ENCODE measurements at places on chromosomes 3 and 15.

GRCh38 chr3:128301186-128302023 is 148.1 kb downstream of the EEFSEC start:
- H3K27me3 ChIP-seq, result no peaks in the 10 kb centered on the region
- H3K4me3 ChIP-seq, result no peak overlapping the region
- no peak overlapping the region for H3K27ac ChIP-seq
- no peak for DNase-seq

DNA sequence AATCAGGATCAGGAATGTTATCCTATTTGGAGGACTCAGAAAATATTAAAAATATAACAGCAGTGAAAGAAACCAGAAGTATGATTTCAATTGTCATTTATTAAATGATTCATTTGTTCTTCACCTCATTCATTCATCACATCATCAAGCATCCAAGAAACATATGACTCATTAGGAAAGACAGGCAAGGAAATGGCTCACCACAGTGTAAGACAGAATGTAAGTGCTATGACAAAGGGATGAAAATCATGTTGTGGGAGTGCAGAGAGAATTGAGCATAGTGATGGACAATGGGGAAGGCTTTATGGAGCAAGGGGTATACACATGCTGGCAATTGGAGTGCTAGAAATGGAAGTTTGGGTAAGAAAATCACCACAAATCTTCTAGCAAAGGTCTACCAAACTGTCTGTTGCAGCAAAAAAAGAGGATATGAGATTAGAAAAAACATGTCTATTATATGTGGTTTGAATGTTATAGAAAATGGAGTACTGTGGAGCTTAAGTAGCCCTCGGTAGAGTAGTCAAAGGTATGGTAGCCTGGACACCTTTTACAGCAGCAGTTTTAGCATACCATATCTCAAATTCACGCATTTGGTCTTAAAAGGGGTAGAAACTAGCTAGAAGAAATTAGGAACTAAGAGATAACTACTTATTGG is 111.1 kb upstream of the GPR149 start:
- no peak for DNase-seq
- H3K27ac ChIP-seq, result no peak overlapping the region
- H3K27me3 ChIP-seq, result no peaks in the 10 kb centered on the region
- no peaks in the 10 kb centered on the region for H3K4me1 ChIP-seq
- H3K36me3 ChIP-seq, result no peaks in the 10 kb centered on the region
- no peak overlapping the region for H3K4me3 ChIP-seq

GRCh38 chr3:71136276-71136675 is 447.3 kb downstream of the FOXP1 start:
- peaks cover 30% of the 10 kb centered on the region for H3K4me1 ChIP-seq
- H3K27ac ChIP-seq, result no peak overlapping the region
- DNase-seq, result no peak
- H3K27me3 ChIP-seq, result peaks cover 3% of the 10 kb centered on the region
- peaks cover 5% of the 10 kb centered on the region for H3K36me3 ChIP-seq

DNA sequence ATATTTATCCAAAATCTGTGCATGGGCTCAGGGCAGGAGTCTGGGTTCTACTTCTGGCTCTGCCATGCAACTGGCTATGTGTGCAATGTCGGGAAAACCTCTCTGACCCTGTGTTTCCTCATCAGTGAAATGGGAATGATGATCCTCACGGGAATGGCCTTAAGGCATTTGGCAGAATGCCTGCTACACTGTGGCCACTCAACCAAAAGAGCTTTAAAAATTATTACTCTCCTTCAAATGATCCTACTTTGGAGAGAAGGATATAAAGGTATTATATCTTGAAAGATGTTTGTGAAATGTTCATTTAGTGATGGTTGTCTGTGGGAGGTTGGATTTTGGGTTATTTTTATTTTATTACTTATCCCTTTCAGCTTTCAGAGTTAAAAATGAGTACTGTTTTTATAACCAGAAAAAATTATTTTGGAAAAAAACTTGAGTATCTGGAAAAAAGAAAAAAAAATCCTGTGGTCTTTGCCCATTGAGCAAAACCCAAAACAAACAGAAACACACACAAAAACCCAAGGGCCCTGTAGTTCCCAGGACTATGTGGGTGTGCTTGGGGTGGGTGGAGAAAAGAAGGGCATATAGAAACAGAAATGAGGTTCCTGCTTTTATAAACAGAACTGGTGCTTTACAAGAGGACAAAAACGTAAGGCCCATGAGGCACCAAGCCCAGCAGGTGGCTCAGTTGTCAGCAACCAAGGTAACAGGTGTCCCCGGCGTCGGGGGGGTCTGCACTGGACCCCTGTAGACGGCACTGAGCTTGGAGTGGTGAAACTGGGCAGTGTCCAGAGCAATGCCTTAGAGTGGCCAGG is 22.0 kb downstream of the RGMA start:
- no peak overlapping the region for H3K4me3 ChIP-seq
- no peak overlapping the region for H3K27ac ChIP-seq
- H3K27me3 ChIP-seq, result peaks cover 26% of the 10 kb centered on the region
- H3K36me3 ChIP-seq, result no peaks in the 10 kb centered on the region
- H3K4me1 ChIP-seq, result no peaks in the 10 kb centered on the region

DNA sequence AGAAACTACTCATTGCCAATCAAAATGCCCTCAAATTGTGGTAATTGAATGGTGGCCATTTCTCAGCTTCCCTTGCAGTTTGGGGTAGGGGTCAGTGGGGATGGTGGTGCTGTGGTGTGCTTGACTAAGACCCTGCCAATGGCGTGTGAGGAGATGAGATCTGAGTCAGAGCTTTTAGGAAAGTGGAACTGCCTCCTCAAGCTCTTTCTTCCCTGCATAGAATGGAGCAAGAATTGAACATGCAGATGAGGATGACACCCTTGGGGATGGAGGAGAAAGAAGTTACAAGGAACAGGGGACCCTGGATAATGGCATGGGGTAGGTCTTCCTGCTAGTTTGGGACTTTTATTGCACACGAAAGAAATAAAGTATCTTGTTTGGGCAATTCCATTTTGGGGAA is 188.0 kb downstream of the PEX5L start:
- H3K27me3 ChIP-seq, result peaks cover 4% of the 10 kb centered on the region
- no peak for DNase-seq
- no peaks in the 10 kb centered on the region for H3K4me1 ChIP-seq

GRCh38 chr3:152452318-152452717 is 183.6 kb downstream of the MBNL1 start:
- H3K36me3 ChIP-seq, result peaks cover 44% of the 10 kb centered on the region
- DNase-seq, result no peak
- H3K27ac ChIP-seq, result peak overlapping the region; percentile 5
- H3K27me3 ChIP-seq, result no peaks in the 10 kb centered on the region

DNA sequence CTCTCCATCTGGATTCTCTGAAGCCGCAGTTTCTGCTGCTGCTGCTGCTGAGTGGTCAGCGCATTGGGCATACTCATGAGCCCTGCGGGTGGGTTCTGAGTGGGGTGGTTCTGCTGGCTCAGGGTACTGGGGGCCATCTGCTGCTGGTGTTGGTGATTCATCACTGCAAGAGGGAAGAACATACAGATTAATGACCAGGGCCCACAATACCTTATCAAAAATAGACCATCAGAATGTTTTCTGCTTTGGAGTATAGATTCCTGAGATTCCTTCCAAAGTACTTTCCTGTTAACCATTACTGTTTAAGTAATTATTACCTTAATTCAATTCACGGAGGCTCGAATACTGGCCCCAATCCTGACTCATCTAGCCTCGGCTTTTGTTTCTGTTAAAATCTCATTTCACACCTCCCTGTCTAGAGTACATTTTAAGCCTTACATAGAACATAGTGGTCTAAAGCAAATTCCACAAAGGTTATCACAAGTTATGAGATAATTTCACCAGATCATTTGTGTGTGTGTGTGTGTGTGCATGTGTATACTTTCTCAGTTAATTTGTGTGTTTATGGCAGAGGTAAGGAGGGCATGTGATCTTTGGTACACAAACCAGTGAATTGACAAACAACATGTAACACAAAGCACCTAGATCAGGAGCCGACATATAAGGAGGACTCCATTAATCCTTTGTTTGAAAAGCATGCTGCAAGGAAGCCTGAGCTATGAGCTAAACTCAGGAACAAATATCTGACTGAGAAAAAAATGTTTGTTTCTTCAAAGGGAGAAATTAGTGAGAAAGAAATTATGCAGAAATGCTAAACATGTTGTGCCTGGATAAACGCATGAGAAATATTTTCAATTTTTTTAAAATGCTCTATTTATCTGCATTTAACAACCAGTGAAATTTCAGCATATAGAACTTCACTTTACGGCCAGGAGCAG is 68.1 kb downstream of the TM4SF4 start:
- no peaks in the 10 kb centered on the region for H3K4me1 ChIP-seq
- DNase-seq, result no peak
- no peak overlapping the region for H3K27ac ChIP-seq
- H3K36me3 ChIP-seq, result no peaks in the 10 kb centered on the region

Data from activated T-helper 1 cell treated with anti-CD3 and anti-CD28 coated beads, Interleukin-12 subunit alpha, Interleukin-12 subunit beta, Interleukin-2, Interleukin-4 antibody, amounts not matched to agents 30 ng/mL and 10 ng/mL and 1 ng/mL, durations not matched to agents 14 hours and 24 hours and 36 hours (primary cell).